NCI-H1694 treated with DMSO at 0.1 percent for 48 hours (cell line): ENCODE measurements at places on chromosomes 1 and 21.

GRCh38 chr1:13830616-13831280 is 130.8 kb downstream of the PRDM2 start:
- no peak for DNase-seq

DNA sequence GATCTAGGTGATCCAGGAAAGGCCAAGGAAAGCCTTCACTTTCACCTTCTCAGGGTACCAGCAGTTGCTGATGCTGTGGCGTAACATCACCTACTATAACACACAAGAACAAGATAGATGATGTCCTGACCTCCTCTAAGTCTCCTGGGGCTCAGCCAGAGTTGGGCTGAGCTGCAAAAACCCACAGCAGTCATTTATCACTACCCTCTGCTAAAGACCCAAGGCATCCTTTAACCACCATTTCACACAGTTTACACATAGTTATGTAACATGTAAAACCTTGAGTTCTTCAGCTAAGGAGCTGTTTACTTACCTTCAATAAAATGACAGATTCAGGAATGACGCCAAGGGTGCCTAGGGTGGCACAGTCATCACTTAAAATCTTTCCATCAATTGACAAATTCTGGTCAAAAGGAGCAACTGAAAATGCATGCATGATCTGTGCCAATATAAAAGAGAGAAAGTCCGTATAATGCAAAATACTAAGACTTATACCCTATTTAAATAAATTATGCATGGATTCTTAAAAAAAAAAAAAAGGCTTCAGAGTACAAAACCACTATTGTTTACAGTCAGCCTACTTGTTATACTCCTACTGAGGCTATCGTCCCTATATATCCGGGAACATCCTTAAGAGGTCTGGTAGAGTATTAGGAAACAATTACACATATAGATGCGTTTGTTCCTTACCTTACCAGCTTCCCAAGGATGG is 20.7 kb upstream of the RAP1GAP start:
- DNase-seq, result no peak

DNA sequence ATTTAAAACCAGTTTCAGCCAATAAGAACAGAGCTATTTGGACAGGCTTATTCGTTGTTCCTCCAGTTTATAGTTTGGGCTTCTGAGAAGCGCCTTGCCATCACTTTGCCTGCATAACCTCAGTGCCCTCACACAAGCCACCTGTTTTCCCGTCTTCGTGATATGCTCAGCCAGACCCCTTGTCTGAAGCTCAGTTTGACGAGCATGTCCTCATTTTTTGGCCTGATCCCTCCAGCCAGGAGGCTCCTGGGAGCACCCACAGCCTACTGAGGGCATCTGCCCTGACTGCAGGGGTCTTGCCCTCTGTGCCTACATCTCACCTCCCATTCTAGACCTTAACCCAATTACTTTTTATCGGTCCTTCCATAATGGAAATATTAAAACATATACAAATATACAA is 95.3 kb downstream of the ADARB1 start:
- DNase-seq, result no peak

- DNase-seq, result no peak
Measured at GRCh38 chr1:12457771-12458170, 160.2 kb downstream of the DHRS3 start.

DNA sequence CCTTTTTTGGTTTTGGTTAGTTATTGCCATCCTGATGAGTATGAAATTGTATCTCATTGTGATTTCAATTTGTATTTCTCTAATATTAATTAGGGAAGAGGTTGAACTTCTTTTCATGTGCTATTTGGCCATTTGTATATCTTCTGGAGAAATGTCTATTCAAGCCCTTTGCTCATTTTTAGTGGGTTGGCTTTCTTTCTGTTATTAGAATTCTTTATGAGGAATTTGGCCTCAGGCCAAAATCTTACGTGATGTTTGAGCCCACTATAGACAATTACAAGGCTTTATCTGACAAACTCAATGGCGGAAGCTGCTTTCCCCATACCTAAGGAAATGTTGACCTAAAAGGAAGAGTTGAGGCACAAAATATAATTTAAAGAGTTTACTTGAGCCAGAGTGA is 32.9 kb downstream of the IVNS1ABP start:
- no peak for DNase-seq

DNA sequence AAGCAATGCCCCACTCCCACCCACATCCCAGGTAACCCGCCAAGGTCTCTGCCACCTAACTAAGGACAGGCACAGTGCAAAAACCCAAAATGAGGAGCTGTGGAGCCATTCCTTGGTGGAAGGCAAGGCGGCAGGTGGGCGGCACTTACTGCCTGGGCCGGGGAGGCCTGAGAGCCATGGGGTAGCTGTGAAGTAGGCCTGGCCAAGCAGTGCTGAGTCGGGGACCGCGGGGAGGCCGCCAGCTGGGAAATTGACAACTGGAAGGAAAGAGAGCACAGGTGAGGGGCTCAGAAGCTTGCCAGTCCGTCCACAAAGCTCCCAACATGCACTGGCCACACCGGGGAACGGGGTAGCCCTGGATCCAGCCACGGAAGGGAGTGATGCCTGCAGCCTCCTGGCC is 85.3 kb downstream of the NPHP4 start:
- no peak for DNase-seq

DNA sequence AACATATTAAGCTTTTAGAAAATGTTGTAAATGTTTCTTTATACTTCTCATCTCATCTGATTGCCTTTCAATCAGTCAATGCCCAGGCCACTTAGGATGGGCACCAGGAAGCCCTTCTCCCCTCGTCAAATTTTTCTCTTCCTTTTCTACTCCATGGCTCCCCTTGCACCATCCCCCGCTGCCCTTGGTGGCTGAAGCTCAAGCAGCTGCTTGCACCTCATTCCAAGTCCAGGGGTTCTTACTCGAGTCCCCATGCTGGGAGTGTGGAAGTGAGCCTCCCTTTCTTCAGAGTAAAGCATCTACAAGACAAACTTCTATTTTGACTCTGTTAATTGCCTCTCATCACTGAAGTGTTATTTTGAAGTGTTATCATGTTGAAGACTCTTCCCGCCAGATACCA is 39.7 kb upstream of the KRTAP11-1 start:
- DNase-seq, result no peak

- DNase-seq, result no peak
Measured at GRCh38 chr1:229087339-229087738, 183.6 kb upstream of the RAB4A start.

DNA sequence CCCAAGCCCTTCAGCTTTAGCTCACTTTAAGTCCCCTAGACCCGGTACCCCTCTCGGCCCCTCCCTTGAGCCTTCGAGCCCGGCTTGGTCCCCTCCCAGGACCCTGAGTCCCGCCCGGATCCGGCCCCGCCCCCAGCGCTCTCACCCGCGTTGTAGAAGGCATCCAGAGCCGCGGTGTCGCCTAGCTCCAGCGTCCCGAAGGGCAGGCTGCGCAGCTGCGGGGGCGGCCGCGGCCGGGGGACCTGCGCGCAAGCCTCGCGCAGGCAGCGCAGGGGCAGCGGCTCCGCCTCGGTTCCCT is 699 bp downstream of the MAP3K6 start:
- DNase-seq, result peak; percentile 59

DNA sequence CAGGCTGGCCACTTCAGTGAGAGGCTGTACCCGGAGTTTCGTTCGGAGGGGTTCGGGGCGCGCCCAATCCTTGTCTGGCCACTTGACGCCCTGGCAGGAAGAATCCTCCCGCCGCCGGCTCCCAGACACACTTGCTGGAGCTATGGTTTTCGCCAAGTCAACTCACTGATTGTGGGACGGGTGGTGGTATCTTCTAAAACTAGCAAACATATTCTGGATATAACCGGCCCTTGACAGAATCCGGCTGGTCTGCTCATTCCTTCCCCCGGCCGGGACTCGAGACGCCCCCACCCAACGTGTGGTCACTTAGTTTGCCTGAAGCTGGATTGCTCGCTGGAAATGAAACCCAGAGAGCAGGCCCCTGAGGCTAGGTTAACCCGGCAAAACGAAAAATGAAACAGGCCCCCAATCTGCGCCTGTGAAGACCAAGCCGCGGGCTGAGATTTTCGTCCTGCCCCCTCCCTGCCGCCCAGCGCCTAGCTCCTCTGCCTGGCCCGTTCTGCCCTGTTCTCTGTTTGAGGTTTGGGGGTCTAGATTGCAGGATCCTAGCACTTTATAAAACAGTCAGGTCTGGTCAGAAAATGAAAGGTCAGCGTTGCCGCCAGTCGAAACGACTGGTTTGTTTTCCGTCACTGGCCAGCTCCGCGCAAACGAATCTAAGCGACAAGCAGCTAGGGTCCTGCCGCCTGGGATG is 4.6 kb downstream of the GFI1 start:
- no peak for DNase-seq

- DNase-seq, result no peak
Measured at GRCh38 chr1:186925881-186926669, 97.3 kb downstream of the PLA2G4A start.

DNA sequence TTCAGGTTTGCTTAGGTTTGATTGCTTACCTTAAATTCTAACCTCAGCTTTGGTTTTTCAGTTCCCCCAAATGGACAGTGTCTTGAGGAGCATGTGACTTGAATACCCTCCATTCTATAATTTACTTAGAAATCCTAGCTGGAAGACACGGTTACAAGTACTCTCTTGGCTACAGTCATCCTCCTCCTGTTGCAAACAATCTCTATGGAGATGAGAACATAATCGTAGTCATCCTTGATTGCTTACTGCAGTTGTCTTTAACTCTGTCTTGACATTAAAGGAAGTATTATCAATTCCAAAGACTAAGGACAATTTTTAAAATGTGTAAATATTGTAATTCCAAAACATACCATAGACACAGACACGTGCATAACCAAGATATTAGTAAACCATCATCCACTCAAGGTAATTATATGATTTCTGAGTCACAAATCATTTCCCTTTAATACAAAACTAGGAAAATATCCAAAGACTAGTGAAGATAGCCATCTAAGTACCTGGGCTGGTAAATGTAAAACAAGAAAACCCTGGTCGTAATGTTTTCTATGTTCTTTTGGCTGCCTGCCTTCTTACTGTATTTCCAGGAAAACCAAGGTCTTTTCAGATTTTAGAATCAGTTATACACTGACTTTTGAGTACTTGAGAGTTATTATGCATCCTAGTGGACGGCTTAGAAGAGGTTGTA is 149.9 kb downstream of the CHRM3 start:
- no peak for DNase-seq

- DNase-seq, result no peak
Measured at GRCh38 chr1:54360165-54361005, 45.8 kb downstream of the SSBP3 start.

- DNase-seq, result no peak
Measured at GRCh38 chr1:100816049-100816448, 78.6 kb downstream of the EXTL2 start.

GRCh38 chr1:99533909-99534637 is 111.8 kb upstream of the PALMD start:
- DNase-seq, result no peak

GRCh38 chr1:114100148-114100547 is 53.5 kb downstream of the SYT6 start:
- DNase-seq, result no peak

GRCh38 chr1:212596798-212597197 is 11.8 kb upstream of the ATF3 start:
- DNase-seq, result no peak

- DNase-seq, result no peak
Measured at GRCh38 chr21:17598437-17598836, 14.3 kb downstream of the BTG3 start.

DNA sequence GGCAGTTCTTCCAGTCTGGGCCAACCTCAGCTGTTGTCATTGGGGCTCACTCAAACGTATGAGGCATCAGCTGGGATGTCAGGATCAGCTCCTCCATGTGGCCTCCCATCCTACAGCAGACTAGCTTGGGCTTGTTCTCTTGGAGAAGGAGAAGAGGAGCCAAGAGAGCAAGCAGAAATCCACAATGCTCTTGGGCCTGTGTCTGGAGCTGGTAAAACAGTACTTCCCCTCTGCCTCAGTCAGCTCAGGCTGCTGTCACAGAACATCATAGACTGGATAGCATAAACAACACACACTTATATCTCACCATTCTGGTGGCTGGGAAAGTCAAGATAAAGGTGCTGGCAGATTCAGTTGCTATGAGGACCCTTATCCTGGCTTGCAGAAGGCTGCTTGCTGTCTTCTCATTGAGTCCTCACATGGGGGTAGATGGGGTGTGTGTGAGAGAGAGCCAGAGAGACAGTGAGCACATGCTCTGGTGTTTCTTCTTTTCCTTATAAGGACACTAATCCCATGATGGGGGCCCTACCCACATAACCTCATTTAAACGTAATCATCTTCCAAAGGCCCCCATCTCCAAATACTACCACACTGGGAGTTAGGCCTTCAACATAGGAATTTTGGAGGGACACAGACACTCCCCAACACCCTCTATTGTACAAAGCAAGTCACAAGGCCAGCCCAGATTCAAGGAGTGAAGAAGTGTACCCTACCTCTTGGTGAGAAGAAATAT is 16.3 kb upstream of the DNAJC6 start:
- no peak for DNase-seq

- no peak for DNase-seq
Measured at GRCh38 chr21:17763288-17764037, 55.7 kb downstream of the C21orf91 start.

DNA sequence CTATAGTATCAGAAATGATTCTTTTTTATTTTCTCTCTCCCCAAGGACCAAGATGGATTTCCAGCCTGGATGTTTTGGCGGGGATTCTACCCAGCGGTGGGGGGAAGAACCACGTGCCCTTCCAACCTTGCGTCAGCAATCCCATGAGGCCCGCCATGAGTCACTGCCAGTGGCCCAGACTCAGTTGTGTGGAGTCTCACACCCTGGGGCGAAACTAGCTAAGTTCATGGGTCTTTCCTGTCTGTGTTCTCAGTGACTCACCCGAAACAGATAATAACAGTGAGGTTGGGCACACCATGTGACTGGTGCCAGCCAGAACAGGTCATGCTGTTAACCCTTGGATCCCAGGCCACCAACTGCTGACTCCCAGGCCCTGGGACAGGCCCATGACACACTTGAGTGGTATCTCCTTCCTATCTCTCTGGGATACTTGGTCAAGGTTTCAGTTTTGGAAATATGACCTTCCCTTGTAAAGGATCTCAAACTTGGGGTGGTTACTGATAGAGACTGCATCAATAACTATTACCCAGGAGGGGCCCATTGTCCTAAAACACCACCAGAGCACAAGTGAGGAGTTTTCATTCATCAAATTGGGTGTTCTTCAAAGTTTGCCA is 98.0 kb upstream of the DUSP10 start:
- DNase-seq, result no peak

- peak; percentile 64 for DNase-seq
Measured at GRCh38 chr1:205354259-205355074, 2.3 kb downstream of the KLHDC8A start.

DNA sequence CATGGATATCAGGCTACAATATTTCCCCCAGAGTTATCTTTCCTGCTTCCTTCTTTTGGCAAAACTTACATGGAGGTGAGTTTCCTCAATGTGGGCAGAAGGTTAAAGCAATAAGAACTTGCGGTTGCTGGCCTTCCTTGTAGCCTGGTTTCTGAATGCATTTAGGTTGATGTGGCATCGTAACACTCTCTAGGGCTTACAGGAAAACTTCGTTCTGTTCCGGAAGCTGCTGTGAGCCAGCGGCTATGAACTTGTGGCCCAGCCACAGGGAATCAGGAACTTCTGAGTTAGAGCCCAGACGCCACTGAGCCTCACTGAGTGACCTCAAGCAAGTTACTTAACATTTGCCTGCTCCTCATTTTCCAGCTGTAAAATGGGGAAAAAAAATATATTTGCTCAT is 623.4 kb upstream of the ADAMTS5 start:
- no peak for DNase-seq
